ENCODE measurements at places on chromosomes 3 and 15.

GRCh38 chr15:92473756-92474155, 80.1 kb downstream of the ST8SIA2 start:
- peaks cover 2% of the 10 kb centered on the region for H3K27me3 ChIP-seq
- no peak for DNase-seq
- no peak overlapping the region for H3K4me3 ChIP-seq
- H3K27ac ChIP-seq: no peak overlapping the region
- H3K4me1 ChIP-seq: no peaks in the 10 kb centered on the region

- H3K27me3 ChIP-seq: no peaks in the 10 kb centered on the region
- H3K27ac ChIP-seq: peak overlapping the region; percentile 83
- peak overlapping the region; percentile 56 for H3K4me3 ChIP-seq
- no peaks in the 10 kb centered on the region for H3K36me3 ChIP-seq
- H3K4me1 ChIP-seq: peaks cover 27% of the 10 kb centered on the region
These were observed 12.0 kb downstream of the DLL4 start for GRCh38 chr15:40941068-40941527.

GRCh38 chr3:144270100-144270499, 298.5 kb downstream of the DIPK2A start:
- H3K36me3 ChIP-seq: no peaks in the 10 kb centered on the region
- peaks cover 3% of the 10 kb centered on the region for H3K4me1 ChIP-seq
- H3K27ac ChIP-seq: no peak overlapping the region
- H3K4me3 ChIP-seq: no peak overlapping the region
- H3K27me3 ChIP-seq: peaks cover 4% of the 10 kb centered on the region
- no peak for DNase-seq

GRCh38 chr3:184806567-184807271, 5.2 kb upstream of the VPS8 start:
- H3K27me3 ChIP-seq: no peaks in the 10 kb centered on the region
- no peak overlapping the region for H3K27ac ChIP-seq
- no peak overlapping the region for H3K4me3 ChIP-seq
- H3K4me1 ChIP-seq: peaks cover 23% of the 10 kb centered on the region
- H3K36me3 ChIP-seq: no peaks in the 10 kb centered on the region
- DNase-seq: no peak

Measured in activated naive CD8-positive, alpha-beta T cell treated with anti-CD3 and anti-CD28 coated beads, Interleukin-2, amount 50 U/mL, for 24 hours (primary cell).